SJSA1 (cell line): ENCODE measurements at places on chromosomes 3 and 15. TPM values are rescaled to one million over a fixed set of nuclear protein-coding genes. Genes with fewer than 3 reads are reported as not detected.
A peak's percentile ranks its signal among the peaks of the same experiment; 100 is the strongest.

Gene ILDR1
- total RNA-seq, result not detected in 2 replicates

- no peak overlapping the region for H3K4me3 ChIP-seq
- DNase-seq, result no peak
- H3K36me3 ChIP-seq, result no peaks in the 10 kb centered on the region
- no peak overlapping the region for H3K27ac ChIP-seq
These were observed 30.6 kb upstream of the PIAS1 start for GRCh38 chr15:68023307-68024101.

- no peak for DNase-seq
- no peak overlapping the region for H3K27ac ChIP-seq
- H3K36me3 ChIP-seq, result no peaks in the 10 kb centered on the region
- no peak overlapping the region for H3K4me3 ChIP-seq
- no peaks in the 10 kb centered on the region for H3K4me1 ChIP-seq
These were observed 181.9 kb downstream of the PDZRN3 start for GRCh38 chr3:73442886-73443285.

DNA sequence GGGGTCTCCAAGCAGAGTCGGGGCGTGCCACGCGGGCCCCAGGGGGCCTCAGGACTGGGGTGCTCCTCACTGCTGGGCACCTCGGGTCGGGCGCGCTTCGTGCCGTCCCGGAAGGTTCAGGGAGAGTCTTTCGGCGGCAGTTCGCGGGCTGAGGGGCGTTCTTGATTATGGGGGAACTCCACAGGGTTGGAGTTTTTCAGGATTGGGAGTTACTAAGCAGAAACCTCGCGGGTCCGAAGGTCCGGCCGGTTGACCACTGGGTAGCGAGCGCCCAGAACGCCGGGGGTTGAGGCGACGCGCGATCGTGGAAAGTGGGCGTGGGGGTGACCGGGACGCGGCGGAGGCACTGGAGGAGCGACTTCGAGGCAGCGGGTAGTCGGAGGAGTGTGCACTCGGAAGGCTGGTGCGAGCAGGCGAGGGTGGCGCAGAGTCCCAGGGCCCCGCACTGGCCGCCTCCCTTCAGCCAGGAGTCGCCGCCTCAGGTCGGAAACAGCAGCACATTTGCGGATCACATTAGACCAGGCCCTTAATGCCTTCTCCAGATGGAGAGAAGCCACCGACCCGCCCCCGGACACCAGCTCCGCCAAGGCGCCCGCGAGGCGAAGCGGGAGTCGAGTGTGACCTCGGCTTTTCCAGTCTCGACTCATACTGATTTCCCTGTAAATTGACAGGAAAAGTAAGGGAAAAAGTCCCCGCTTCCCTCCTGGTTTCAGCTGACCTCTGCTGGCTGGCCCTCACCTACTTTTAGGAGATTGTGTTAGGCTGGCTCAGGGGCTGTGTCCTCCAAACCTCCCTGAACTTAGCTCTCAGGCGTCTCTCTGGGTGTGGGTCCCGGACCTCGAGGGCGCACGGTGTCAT is 685 bp downstream of the ADAMTSL3 start:
- H3K4me3 ChIP-seq, result peak overlapping the region; percentile 29; the same call in 1 of the 2 replicates
- DNase-seq, result no peak
- H3K4me1 ChIP-seq, result peaks cover 6% of the 10 kb centered on the region; the same call in 1 of the 2 replicates
- H3K27me3 ChIP-seq, result no peaks in the 10 kb centered on the region; the same call in 1 of the 2 replicates
- no peak overlapping the region for H3K27ac ChIP-seq

DNA sequence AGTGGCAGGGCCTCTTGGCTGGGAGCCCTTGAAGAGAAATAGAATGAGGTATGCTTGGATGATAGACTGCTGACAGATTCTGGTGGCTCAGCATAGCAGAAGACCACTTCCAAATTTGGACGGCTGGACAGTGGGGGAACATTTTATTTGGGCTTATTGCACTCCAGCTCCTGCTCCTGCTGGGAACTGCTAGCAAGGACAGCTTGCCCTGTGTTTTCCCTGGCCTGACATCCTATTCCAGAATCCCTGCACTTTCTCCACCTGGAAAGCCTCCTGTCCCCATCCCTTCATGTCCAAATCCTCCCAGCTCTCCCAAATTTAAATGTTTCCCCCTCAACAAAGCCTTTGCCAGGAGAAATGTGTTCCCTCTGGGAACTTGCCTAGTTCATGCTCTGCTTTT is 9.8 kb upstream of the COLQ start:
- no peaks in the 10 kb centered on the region; the same call in 1 of the 2 replicates for H3K27me3 ChIP-seq
- no peak overlapping the region for H3K27ac ChIP-seq
- DNase-seq, result no peak
- H3K36me3 ChIP-seq, result no peaks in the 10 kb centered on the region
- H3K4me1 ChIP-seq, result no peaks in the 10 kb centered on the region
